ENCODE measurements at places on chromosomes 16 and 17.

GRCh38 chr17:39134878-39135277 lies 16.6 kb downstream of the PLXDC1 start:
- DNase-seq, result no peak

- no peak for DNase-seq
Observed at GRCh38 chr17:79777894-79778503, at the start of gene CBX2. Gene CBX2, plus strand, starts transcription at chr17:79778148. Its CDS starts 88 bp downstream, at chr17:79778236.

GRCh38 chr17:74219576-74220133 lies 6.3 kb downstream of the TTYH2 start:
- no peak for DNase-seq

DNA sequence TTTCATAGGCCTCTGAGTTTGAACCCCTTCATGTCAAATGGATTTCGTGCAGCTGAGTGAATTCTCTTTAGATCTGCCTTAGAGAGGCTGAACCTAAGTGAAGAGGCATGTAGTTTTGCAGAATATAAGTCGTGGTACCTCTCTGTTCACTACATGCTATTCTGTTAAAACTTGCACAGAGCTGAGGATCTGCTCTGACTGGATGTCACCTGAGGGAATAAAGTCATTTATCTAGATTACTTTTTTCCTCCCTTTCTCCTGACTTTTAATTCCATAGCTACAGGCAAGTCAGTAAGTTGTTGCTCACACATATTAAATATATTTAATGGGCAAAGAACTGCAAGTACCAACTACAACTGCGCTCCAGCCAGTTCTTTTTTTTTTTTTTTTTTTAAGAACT lies 64.7 kb downstream of the WNT3 start:
- DNase-seq, result no peak

DNA sequence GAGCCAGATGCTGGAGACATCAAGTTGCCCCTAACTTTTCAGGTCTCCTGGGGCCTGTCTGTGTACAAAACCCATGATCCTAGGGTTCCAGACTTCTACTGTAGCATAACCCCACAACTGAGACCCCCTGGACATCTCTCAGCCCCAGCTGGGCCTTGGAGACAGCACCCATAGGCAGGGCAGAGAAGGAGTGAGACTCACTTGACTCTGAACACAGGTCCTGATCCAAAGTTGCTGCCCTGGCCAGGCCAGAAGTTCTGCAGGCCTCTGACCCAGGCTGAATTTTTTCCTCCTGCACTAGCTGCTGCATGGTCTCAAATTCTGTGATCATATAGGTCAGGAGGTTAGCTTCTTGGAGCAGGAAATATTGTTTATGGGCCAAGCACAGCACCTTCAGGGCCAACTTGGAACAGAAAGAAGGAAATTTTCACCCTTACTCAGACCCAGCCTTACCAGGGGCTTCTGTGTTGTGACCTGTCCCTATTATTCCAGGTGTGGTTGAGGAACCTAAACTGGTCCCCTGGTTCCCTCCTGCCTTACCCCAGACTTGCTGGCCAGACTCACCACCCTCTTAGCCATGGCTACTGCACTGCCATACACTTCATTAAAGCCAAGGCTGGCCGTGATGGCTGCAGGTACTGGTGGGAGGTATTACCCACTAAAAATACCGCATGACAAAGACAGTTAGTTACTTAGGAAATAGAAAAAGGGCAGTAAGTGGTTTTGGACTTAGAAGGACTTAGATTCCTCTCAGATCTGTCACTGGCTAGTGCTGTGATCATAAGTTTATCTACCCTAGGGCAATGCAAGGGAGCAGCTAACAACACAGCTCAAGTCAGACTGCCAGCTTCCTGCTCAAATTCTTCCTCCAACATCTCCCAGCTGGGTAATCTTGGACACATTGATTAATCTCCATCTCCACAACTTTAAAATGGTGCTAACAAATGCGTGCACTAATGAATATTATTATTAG lies 2180.1 kb downstream of the TP53TG3F start:
- no peak for DNase-seq
